A172 (cell line): ENCODE measurements at places on chromosomes 3 and 15.

DNA sequence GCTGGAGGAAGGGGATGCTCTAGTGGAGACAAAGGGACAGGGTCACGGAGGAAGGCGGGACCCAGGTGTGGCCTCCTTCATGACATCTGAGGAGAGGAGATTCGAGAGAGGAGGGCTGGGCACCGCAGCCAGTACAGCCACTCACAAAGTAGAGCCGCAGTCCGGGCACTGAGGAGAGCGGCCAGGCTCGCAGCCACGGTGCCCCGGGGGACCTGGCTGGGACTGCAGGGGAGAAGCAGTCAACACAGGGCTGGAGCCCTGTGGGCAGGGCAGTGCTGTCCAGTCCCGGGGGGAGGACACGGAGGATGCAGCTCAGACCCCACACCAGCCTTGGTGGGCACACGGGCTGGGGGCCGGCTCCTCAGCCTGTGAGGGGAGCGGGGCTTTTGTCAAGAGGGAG lies 40.3 kb downstream of the HMCES start:
- no peak for DNase-seq

- DNase-seq: no peak
These were observed 62.9 kb upstream of the MCF2L2 start for GRCh38 chr3:183491109-183491922.

DNA sequence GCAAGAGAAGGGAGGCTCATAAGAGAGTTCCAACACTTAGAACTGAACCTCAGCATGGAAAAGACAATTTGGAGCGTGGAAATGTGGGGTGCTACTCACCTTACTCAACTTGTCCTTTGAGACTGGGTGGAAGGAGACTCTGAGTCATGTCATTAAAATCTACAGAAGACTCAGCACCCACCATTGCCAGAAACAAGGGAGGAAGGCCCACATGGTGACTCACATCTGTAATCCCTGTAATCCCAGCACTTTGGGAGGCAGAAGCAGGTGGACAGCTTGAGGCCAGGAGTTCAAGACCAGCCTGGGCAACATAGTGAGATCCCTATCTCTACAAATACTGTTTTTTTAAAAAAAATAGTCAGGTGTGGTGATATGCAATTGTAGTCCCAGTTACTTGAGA lies 161.9 kb upstream of the UBE3A start:
- DNase-seq: no peak

DNA sequence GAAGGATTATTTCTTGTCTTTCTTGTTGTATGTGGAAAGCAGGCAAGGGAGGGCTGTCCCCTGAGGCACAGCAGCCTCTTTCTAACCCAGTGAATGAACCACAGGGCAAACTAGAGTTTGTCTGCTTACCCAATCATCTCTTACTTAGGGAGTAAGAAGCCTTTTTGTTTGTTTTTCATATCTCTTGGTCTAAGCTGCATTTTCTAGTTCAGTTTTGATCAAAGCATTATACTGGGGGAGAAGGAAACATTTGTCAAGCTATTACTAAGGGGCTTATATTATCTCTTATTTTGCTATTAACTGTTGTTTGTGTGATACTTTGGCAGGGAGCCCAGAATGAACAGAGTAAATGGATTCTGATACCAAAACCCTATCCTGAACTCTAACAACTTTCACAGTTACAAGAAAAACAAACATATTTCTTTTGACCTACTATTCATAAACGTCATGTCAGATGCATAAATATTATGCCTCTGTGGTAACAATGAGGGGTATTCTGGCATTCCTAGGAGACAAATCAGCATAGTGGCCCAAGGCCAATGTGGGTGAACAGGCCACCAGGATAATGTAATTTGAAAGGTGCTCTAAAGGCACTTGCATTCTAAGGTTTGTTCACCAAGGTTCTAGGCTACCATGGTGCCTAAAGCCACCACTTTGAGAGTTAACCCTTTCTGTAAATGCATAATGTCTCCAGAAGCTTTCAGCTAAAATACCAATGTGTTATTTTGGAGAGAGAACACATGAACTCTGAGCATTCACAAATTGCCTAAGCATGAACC lies 271.6 kb upstream of the ZPLD1 start:
- peak; percentile 85 for DNase-seq

GRCh38 chr3:31960793-31961431 lies 20.1 kb downstream of the OSBPL10 start:
- peak; percentile 59 for DNase-seq

- DNase-seq: no peak
These were observed 19.6 kb downstream of the CSRNP1 start for GRCh38 chr3:39133822-39134221.
